Mesothelial cell of epicardium (in vitro differentiated cells): ENCODE measurements at places on chromosomes 13 and 19.
A peak's percentile ranks its signal among the peaks of the same experiment; 100 is the strongest.

DNA sequence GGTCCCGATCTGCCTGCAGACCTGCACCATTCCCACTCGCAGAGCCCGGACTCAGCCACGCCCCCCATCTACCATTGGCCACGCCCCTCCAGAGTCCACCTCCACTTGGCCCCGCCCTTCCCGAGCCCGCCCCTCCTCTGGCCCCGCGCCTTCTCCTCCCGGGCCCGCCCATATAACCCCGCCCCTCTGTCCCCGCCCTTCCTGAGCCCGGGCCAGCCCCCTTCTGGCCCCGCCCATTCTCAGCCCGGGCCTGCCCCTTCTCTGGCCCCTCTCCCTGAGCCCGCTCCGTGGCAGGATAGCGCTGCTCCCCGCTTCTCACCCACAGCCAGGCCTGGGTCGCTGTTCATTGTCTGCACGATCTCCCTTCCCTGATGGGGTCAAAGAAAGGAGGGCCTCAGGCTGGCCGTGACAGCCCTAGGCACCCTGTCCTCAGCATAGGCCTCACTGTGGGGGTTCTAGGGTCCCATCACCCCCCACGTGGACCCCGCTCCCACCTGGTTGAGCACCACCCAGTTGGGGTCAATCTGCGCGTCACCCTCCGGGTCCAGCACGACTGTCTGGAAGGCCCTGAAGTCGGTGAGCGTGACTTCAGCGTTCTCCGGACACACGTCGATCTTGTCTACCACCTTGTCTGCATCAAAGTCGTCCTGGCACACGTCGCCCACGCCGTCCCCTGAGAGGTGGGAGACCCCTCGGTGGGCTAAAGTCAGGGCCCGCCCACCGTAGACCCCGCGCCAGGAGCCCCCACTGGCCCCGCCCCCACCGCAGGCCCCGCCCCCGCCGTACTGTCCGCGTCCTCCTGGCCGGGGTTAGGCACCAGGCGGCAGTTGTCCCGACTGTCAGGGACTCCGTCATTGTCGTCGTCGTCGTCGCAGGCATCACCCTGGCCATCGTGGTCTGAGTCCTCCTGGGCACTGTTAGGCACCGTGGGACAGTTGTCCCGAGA is 5.7 kb downstream of the COMP start:
- peaks cover 79% of the 10 kb centered on the region for H3K27me3 ChIP-seq
- no peak overlapping the region for H3K27ac ChIP-seq
- H3K4me3 ChIP-seq: peak overlapping the region; percentile 27
- H3K4me1 ChIP-seq: peaks cover 13% of the 10 kb centered on the region

GRCh38 chr13:53007872-53008271 is 20.7 kb upstream of the OLFM4 start:
- peaks cover 9% of the 10 kb centered on the region for H3K27me3 ChIP-seq
- H3K4me1 ChIP-seq: peaks cover 8% of the 10 kb centered on the region
- no peaks in the 10 kb centered on the region for H3K36me3 ChIP-seq
- no peak overlapping the region for H3K4me3 ChIP-seq
- no peak for DNase-seq

- DNase-seq: no peak
- H3K27ac ChIP-seq: no peak overlapping the region
- H3K4me3 ChIP-seq: no peak overlapping the region
- no peaks in the 10 kb centered on the region for H3K27me3 ChIP-seq
These were observed 13.4 kb downstream of the PPP6R1 start for GRCh38 chr19:55245236-55245904.

DNA sequence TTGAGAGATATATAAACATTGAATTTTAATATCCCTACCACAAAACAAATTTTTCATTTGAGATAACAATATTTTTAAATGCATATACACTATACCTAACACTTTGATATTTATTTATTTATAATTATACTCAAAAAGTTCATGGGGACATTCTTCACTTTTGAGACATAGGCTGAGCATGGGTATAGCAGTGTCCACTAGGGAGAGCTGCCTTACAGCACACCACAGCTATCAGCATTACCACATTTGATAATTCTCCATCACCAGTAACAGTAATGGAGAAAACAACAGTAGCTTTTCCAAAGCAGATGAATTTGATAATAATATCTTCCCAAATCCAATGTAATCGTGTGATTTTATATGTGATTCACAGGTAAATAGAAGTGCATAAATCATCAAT is 626.1 kb downstream of the DACH1 start:
- no peaks in the 10 kb centered on the region for H3K36me3 ChIP-seq
- no peak overlapping the region for H3K4me3 ChIP-seq
- no peak for DNase-seq

DNA sequence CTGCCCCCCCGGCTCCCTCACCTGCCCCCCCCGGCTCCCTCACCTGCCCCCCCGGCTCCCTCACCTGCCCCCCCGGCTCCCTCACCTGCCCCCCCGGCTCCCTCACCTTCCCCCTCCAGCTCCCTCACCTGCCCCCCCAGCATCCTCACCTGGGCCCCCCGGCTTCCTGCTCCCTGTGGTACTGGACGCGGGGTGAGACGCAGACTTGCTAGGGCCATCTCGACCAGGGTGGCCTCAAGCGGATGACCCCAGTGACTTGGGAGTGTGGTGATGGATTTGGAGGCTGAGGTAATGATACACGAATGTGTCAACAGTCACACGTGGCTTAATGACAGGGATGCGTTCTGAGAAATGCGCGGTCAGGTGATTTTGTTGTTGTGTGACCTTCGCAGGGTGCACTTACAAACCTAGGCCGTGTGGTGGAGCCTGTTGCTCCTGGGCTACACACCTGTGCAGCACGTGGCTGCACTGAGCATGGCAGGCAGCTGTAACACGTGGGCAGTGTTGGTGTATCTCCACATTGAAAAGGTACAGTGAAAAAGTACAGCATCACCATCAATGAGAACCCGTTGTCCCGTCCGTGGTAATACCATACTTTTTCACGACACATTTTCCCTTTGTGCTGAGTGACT is 197.8 kb downstream of the TEX29 start:
- DNase-seq: no peak
- no peaks in the 10 kb centered on the region for H3K36me3 ChIP-seq
- no peak overlapping the region for H3K4me3 ChIP-seq
- no peaks in the 10 kb centered on the region for H3K4me1 ChIP-seq
- peaks cover 44% of the 10 kb centered on the region for H3K27me3 ChIP-seq

- H3K36me3 ChIP-seq: peaks cover 34% of the 10 kb centered on the region
- H3K27ac ChIP-seq: peak overlapping the region; percentile 25
- DNase-seq: no peak
- H3K4me3 ChIP-seq: no peak overlapping the region
- H3K27me3 ChIP-seq: no peaks in the 10 kb centered on the region
These were observed 8.5 kb downstream of the MIER2 start for GRCh38 chr19:336067-336614.

- no peak for DNase-seq
- H3K27ac ChIP-seq: peak overlapping the region; percentile 83
- peaks cover 3% of the 10 kb centered on the region for H3K36me3 ChIP-seq
- H3K4me3 ChIP-seq: peak overlapping the region; percentile 26
- peaks cover 14% of the 10 kb centered on the region for H3K27me3 ChIP-seq
These were observed 1.4 kb upstream of the KHSRP start for GRCh38 chr19:6425732-6426620.

DNA sequence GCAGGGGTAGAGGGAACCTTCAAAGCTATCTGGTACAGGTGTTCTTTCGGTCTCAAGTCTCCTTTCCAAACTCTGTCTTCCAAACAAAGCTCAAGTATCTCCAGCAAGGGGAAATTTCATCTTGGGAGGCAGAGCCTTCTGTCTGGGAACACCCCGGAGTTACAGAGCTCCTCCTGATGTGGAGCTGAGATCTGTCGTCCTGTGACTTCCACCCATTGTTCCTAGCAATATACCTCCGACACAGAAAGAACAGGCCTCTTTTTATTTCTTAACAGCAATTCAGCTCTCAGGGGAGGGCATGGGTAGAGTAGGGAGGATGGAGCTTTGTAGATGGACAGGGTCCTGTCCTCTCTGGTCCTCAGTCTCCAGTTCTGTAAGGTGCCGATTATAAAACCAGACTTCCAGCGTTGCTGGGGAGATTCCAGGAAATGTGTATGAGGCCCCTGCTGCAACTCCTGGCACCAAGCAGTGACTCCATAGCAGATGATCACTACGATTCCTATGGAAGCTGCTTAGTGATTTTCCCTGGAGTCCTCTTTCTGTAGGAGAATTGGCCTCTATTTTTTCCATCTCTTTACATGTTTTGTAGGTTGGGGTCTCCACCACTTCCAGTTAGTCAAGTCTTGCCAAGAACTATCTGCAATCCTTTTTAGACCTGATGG is 56.0 kb upstream of the ARGLU1 start:
- DNase-seq: no peak
- peaks cover 28% of the 10 kb centered on the region for H3K4me1 ChIP-seq

DNA sequence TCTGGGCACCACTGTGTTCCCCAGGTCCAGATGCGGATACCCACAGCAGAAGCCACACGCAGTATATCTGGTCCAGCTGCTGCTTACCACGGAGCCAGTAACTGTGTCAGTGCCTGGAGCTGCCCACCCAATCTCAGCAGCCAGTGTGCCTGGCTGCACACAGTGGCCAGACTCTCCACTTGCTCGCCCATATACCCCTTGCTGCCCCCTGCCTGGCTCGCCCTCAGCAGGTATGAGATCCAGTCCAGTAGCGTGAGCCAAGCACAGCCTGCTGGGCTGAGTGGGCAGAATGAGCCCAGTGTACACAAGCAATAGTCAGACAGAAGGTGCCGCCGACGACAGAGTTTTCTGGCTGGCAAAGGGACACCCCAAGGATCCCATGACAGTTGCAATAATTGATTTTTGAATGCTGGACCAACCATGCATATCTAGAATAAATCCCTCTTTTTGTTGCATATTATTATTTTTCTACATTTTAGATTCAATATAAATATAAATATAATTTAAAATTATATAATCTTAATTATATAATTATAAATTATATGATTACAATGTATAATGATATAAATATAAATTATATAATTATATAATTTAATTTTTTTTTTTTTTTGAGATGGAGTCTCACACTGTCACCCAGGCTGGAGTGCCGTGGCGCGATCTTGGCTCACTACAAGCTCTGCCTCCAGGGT is 918.8 kb upstream of the MIR17HG start:
- no peak for DNase-seq
- no peaks in the 10 kb centered on the region for H3K4me1 ChIP-seq
- H3K27ac ChIP-seq: no peak overlapping the region
- no peaks in the 10 kb centered on the region for H3K36me3 ChIP-seq
- H3K4me3 ChIP-seq: no peak overlapping the region

GRCh38 chr19:53958168-53958571 is 4.6 kb upstream of the CACNG8 start:
- no peak overlapping the region for H3K27ac ChIP-seq
- peaks cover 2% of the 10 kb centered on the region for H3K4me1 ChIP-seq
- H3K4me3 ChIP-seq: no peak overlapping the region
- DNase-seq: no peak
- no peaks in the 10 kb centered on the region for H3K36me3 ChIP-seq

GRCh38 chr19:33247441-33247819 is 21.8 kb upstream of the SLC7A10 start:
- DNase-seq: no peak
- H3K36me3 ChIP-seq: no peaks in the 10 kb centered on the region
- H3K4me3 ChIP-seq: no peak overlapping the region
- no peak overlapping the region for H3K27ac ChIP-seq
- H3K27me3 ChIP-seq: peaks cover 5% of the 10 kb centered on the region

- peaks cover 1% of the 10 kb centered on the region for H3K36me3 ChIP-seq
- no peak for DNase-seq
- no peak overlapping the region for H3K27ac ChIP-seq
These were observed 6.3 kb downstream of the C19orf12 start for GRCh38 chr19:29708554-29709439.

GRCh38 chr19:49469828-49470614 is 4.0 kb upstream of the FLT3LG start:
- no peak for DNase-seq
- H3K36me3 ChIP-seq: peaks cover 6% of the 10 kb centered on the region
- H3K27ac ChIP-seq: no peak overlapping the region
- peaks cover 10% of the 10 kb centered on the region for H3K27me3 ChIP-seq
- no peaks in the 10 kb centered on the region for H3K4me1 ChIP-seq

GRCh38 chr13:49584771-49585182 is 581 bp downstream of the RCBTB1 start:
- H3K4me3 ChIP-seq: peak overlapping the region; percentile 81
- H3K27me3 ChIP-seq: no peaks in the 10 kb centered on the region
- DNase-seq: no peak
- peaks cover 17% of the 10 kb centered on the region for H3K4me1 ChIP-seq
- H3K27ac ChIP-seq: peak overlapping the region; percentile 67

GRCh38 chr19:16336571-16336970 is 11.9 kb downstream of the KLF2 start:
- no peak for DNase-seq
- H3K4me1 ChIP-seq: peaks cover 10% of the 10 kb centered on the region
- H3K36me3 ChIP-seq: peaks cover 1% of the 10 kb centered on the region
- peaks cover 14% of the 10 kb centered on the region for H3K27me3 ChIP-seq
- H3K4me3 ChIP-seq: no peak overlapping the region

DNA sequence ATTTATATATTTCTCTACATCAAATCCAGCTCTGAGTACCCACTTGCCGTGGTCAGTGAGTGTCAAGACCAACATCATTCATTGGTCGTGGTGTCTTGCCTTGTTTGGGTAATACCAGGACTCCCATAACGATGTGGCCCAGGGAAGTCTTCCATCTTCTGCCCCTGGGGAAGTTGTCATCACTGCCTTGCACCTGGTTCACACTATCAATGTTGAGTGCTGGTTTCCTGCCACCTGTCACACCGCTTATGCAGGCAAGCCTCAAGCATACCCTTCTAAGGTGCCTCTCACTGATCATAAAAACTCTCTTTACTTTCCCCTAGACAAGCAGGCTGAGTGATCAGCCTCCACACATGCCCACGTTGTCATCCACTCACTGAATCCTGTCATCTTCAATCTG is 382.4 kb downstream of the KCTD12 start:
- H3K27ac ChIP-seq: no peak overlapping the region
- no peak overlapping the region for H3K4me3 ChIP-seq
- DNase-seq: no peak
- H3K36me3 ChIP-seq: no peaks in the 10 kb centered on the region
- H3K4me1 ChIP-seq: peaks cover 10% of the 10 kb centered on the region

DNA sequence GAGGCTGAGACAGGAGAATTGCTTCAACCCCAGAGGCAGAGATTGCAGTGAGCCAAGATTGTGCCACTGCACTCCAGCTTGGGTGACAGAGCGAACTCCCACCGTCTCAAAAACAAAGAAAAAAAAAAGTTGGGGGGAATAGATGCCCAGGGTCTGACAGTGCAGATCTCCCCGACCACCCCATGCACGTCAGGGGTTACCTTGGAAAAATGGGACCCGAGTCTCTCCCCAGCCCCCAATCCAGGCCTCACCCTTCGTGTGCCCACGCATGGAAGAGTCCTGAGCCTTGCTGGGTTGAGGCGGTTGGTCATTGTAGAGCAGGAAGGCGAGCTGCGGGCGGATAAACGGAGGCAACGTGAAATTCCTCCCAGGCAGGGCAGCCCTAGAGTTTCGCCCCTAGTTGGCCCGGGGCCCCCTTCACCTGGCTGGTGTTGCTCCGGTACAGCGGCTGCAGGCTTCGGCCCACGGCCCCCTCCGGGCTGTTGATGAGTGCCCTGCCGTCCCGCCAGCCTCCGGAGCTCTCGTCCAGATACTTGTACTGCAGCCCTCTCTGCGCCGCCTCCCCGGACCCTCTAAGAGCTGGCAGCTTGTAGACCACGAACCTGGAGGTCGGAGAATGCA is 588 bp downstream of the DNASE2 start:
- H3K36me3 ChIP-seq: peaks cover 2% of the 10 kb centered on the region
- H3K4me1 ChIP-seq: peaks cover 9% of the 10 kb centered on the region
- peak overlapping the region; percentile 67 for H3K27ac ChIP-seq
- DNase-seq: no peak
- peaks cover 26% of the 10 kb centered on the region for H3K27me3 ChIP-seq
